ENCODE measurements at places on chromosomes 3 and 15. TPM values are rescaled to one million over a fixed set of nuclear protein-coding genes. Genes with fewer than 3 reads are reported as not detected.

GRCh38 chr15:69032031-69032430, 17.5 kb downstream of the NOX5 start:
- peaks cover 4% of the 10 kb centered on the region for H3K27me3 ChIP-seq
- H3K4me1 ChIP-seq: no peaks in the 10 kb centered on the region
- H3K36me3 ChIP-seq: no peaks in the 10 kb centered on the region
- no peak overlapping the region for H3K27ac ChIP-seq

DNA sequence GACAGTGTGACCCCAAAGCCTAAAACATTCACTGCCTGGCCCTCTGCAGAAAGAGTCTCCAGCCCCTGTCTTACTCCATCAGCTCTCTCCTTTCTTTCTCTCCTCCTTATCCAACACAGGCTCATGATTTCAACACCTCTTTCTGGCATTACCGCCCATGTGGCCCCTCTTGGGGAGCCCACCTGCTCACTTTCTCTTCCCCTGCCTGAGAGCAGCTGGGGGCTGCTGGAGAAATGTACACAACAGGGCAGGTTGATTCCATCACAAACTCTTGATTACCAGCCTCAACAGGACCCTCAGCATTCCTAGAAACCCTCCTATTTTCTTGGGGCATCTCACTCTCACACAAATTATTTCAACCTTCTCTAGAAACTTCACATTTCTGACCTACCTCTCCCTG, 98.3 kb downstream of the ABHD5 start:
- no peak for DNase-seq
- no peak overlapping the region for H3K27ac ChIP-seq
- H3K4me3 ChIP-seq: no peak overlapping the region

DNA sequence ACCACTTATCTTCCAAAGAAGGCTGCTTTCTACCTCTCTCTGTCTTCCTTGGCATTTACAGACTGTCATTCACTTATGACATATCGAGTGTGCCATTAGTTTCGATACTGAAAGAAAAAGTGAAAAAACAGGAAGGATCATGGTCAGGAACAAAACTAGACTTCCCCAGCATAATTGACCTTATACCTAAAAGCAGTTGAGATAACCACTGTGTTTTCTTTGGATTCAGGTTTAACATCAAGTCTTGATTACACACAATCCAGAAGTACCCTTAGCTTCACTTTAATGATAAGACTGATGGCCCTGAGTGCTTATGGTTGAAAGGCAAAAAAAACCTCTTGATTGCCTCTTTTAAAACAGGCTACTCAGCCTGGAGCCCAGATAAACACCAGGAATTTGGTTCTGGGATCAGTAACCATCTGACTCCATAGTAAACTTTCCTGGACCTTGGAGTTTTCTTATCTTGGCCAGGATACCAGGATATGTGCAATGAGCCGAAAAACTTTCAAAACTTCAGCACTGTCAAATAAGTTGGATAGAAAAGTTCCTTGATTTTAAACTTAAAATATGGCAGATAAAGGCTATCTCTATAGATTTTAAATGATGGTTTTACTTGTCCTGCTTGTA, 5.0 kb upstream of the UACA start:
- H3K27me3 ChIP-seq: peaks cover 11% of the 10 kb centered on the region
- no peaks in the 10 kb centered on the region for H3K4me1 ChIP-seq
- DNase-seq: no peak
- no peak overlapping the region for H3K27ac ChIP-seq
- no peak overlapping the region for H3K4me3 ChIP-seq

DNA sequence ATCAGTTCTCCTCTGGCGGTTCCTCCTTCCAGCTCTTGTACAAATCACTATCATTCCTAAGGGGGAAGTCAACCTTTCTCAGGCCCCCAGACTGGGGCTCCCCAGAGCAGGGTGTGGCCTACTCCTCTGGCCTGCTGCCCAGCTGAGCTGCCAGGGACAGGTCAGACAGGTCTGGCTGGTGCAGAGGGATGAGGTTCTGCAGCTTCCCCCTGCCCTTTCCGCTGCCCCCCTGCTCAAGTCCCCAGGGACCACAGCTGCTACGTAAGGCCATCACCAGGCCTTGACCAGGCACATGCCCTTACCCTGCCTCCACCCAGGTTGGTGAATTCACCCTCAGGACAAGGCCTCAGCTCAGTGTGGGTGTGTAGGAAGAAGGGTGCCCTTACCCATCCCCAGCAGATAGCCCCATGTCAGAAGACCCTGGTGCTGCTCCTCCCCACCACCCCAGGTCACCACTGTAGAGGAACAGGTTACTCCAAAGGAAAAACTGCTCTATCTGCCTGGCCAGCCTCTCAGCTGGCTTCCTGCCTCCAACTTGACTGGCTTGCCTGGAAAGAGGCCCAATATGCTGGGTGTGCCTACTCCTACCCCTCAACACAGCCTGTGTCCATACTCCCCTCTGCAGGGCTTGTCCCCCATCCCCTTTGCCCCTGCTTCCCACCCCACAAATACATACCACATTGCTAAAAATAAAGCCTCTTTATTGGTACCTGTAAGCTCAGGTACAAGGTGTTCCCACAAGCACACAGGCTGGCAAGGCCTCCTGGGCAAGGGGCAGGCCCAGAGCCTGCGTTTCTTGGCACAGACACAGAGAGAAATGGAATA, 12.0 kb downstream of the CSRNP1 start:
- H3K4me1 ChIP-seq: peaks cover 52% of the 10 kb centered on the region
- peak overlapping the region; percentile 4 for H3K27ac ChIP-seq
- DNase-seq: peak; percentile 52
- H3K27me3 ChIP-seq: no peaks in the 10 kb centered on the region
- peaks cover 20% of the 10 kb centered on the region for H3K36me3 ChIP-seq

- no peaks in the 10 kb centered on the region for H3K36me3 ChIP-seq
- DNase-seq: no peak
- H3K27ac ChIP-seq: peak overlapping the region; percentile 1
- no peaks in the 10 kb centered on the region for H3K4me1 ChIP-seq
- H3K4me3 ChIP-seq: no peak overlapping the region
Measured at GRCh38 chr3:108410531-108410984, 99.8 kb downstream of the MYH15 start.

- H3K4me3 ChIP-seq: no peak overlapping the region
- H3K36me3 ChIP-seq: no peaks in the 10 kb centered on the region
- H3K27ac ChIP-seq: no peak overlapping the region
Measured at GRCh38 chr3:180409883-180410282, 192.1 kb upstream of the TTC14 start.

GRCh38 chr3:16396202-16396601, 117.3 kb downstream of the RFTN1 start:
- H3K27me3 ChIP-seq: no peaks in the 10 kb centered on the region
- H3K4me3 ChIP-seq: no peak overlapping the region
- H3K36me3 ChIP-seq: no peaks in the 10 kb centered on the region
- no peak for DNase-seq
- H3K4me1 ChIP-seq: peaks cover 4% of the 10 kb centered on the region

DNA sequence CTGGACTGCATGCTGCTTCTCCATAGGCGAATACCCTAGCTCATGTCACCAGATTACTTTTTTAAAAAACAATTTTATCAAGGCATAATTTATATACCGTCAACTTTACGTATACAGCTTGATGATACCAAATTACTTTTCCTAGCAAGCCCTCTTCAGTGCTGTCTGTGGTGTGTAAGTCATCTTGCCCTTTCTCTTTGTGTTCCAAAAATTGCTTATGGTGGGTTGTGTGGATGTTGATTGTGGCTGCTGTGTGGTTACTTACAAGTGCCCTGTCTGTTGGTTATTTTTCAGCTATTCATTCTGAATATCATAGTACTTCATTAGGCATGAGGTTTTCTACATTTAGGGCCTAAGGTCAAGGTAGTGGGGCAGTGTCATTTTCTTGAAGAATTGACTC, 12.8 kb downstream of the TMOD3 start:
- H3K4me3 ChIP-seq: no peak overlapping the region
- no peak overlapping the region for H3K27ac ChIP-seq
- no peaks in the 10 kb centered on the region for H3K36me3 ChIP-seq
- peaks cover 75% of the 10 kb centered on the region for H3K4me1 ChIP-seq
- DNase-seq: no peak
- no peaks in the 10 kb centered on the region for H3K27me3 ChIP-seq

GRCh38 chr3:39178553-39178952, 13.8 kb downstream of the XIRP1 start:
- no peak overlapping the region for H3K4me3 ChIP-seq
- H3K36me3 ChIP-seq: no peaks in the 10 kb centered on the region
- peak; percentile 69 for DNase-seq
- H3K27ac ChIP-seq: peak overlapping the region; percentile 75
- peaks cover 36% of the 10 kb centered on the region for H3K4me1 ChIP-seq

DNA sequence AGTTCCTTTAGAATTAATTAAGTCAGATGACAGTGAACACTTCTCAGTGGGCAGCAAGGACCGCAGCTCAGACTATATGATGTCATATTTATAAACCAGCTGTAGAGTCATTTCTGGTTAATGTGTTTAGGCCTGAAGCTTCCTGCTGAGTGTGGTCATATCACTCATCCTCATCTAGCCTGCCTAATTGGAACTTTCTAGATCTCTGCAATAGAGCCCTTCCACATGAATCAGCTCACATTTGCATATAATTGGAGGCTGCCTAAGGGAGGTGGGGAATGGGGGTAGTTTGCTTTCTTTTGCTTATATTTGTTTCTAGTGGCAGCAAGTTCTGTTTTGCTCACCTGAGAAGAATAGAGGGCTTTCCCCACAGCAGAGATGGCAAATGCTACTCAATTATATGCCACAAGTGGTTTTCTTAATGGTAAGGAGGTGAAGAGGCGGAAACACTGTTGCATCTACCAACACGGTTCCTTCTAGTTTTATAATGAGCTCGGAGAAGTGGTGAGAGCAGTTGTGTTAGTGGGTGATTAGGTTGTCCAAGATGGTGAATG, 148.1 kb downstream of the KLHL25 start:
- H3K27ac ChIP-seq: peak overlapping the region; percentile 46
- peaks cover 20% of the 10 kb centered on the region for H3K4me1 ChIP-seq
- DNase-seq: no peak

DNA sequence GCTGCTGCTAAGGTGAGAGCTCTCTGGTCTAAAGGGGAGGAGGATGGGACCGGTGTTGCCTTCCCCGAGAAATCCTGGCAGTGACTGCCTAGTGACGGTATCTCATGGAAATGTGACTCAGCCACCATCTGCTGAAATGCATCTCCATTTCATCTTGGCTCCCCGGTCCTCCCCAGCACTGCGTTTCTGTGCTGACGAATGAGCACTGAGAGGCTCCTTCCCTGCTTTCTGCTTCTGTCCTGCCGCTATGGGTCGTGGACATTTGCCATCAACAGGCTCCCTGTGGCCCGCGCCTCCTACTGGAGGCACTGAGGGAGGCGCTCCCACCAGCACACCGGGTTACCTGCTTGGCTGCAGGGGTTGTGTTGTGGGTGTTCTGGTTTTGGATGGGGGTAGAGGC, 13.5 kb upstream of the SEC13 start:
- no peak overlapping the region for H3K4me3 ChIP-seq
- no peak for DNase-seq
- no peaks in the 10 kb centered on the region for H3K4me1 ChIP-seq
- no peaks in the 10 kb centered on the region for H3K27me3 ChIP-seq
- no peak overlapping the region for H3K27ac ChIP-seq

DNA sequence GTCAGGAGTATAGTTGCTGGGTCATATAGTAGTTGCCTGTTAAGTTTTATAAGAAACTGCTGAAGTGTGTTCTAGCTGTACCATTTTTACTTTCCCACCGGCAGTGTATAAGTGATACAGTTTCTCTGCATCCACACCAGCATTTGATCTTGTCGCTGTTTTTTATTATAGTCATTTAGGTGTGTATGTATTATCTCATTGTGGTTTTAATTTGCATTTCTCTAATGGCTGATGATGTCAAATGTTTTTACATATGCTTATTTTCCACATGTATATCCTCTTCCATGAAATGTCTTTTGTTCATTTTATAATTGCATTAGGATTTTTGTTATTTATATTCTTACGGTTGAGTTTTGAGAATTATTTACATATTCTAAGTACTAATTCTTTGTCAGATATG, 254.3 kb downstream of the CLSTN2 start:
- H3K27me3 ChIP-seq: no peaks in the 10 kb centered on the region
- no peak overlapping the region for H3K27ac ChIP-seq
- peaks cover 3% of the 10 kb centered on the region for H3K4me1 ChIP-seq
- no peaks in the 10 kb centered on the region for H3K36me3 ChIP-seq

SAMMSON gene
- total RNA-seq: not detected

TNFSF10 gene
- total RNA-seq: 107 TPM

SAXO2 gene
- 45.7 TPM for total RNA-seq

LMAN1L gene
- not detected for total RNA-seq

TMED3 gene
- 45.2 TPM for total RNA-seq

POLG gene
- 84.9 TPM for total RNA-seq

MYLK gene
- total RNA-seq: 172 TPM

Measured in lung (tissue), 17 donors.